GM04504 (cell line): ENCODE measurements at places on chromosomes 2 and 18.
A peak's percentile ranks its signal among the peaks of the same experiment; 100 is the strongest.

DNA sequence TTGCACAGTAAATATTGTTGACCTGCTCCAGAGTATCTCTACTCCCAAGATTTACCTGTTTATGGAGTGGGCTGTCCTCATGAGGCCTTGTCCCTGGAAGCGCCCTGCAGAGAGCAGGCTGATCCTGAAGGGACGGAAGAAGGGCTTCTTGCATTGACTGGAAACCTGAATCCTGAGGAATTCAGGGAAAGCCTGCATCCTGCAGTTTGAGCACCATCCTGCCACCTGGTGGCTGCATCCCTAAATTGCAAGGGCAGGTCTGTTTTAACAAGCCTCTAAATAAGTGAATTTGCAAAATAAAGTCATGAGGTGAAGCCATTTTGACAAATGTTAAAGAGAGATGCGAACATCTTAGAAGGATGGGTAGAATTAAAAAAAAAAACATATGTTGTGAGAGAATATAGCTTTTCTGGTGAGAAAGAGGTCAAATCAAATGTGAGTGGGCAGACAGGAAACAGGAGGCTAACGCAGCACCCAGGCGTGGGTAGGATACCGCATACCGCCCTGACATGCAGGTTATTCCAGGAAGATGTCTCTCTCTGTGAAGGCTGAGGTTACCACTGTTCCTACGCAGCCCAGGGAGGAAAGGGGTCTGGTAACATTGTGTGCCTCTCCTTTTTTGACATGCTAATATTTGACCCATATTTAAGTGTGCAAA is 754.9 kb downstream of the RNF144A start:
- no peak for DNase-seq

DNA sequence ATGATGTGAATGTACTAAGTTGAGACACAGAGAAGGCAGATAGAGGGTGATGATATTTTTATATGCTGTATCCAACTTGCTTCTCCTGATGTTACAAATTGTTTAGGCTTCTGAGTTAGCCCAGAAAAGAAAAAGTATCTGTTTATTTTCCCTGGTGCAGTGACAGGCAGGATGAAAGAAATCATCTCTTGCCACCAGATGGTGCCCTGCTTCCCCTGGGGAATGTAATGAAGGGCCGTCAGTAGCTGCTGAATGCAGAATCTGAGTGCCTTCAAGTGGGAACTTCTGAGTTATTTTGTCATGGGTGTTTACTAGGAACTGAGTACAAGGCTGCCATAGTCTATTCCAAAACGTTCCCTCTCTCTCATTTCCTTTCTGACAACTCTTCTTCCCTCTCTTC is 525.6 kb downstream of the MBD2 start:
- DNase-seq = peak; percentile 28

- DNase-seq = no peak
These were observed 68.4 kb upstream of the MSH2 start for GRCh38 chr2:47334356-47335136.

DNA sequence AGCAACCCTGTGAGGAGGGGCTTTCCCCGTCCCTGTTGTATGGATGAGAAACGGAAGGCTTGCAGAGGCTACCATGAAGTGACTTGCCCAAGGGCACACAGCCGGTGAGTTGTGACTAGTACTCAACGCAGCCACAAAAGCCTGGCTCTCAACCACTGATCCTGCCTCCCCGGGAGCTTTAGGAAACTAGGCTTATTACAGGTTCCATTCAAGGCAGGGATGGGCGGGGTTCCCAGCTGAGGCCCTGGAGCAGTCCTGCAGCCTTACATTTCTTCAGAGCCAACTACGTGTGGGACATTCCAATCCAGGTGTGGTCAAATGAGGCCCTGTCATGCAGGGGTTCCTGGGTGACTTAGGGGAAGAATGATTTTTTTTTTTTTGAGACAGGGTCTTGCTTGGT is 59.6 kb downstream of the MEX3C start:
- no peak for DNase-seq

- DNase-seq = no peak
These were observed 505.8 kb upstream of the NRP2 start for GRCh38 chr2:205176546-205176945.

DNA sequence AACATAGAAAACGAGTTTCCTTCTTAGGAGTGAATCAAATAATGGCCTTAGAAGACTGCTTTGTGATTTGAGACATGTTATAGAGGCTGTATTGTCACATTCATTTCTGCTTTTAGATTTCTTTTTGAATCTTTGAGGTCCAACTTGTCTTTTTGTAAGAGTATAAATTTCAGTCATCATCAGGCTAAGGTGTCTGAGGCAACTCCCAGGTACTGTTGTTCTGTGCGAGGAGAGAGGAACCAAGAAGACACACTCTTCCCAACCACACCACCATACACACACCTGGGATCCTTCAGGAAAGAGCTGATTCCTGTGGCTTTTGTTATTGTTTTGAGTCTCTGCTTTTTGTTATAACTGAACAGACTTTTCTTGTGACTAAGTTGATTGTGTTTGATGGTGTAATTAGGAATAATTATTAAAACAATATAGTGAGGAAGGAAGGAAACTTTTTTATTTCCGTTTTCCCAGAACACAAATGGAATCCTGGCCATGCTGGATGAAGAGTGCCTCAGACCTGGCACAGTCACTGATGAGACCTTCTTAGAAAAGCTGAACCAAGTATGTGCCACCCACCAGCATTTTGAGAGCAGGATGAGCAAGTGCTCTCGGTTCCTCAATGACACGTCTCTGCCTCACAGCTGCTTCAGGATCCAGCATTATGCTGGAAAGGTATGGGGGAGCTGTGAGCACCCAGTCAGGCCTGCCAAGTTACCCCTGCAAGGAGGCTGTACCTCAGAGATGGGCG is 140.4 kb downstream of the MYO1B start:
- DNase-seq = no peak

DNA sequence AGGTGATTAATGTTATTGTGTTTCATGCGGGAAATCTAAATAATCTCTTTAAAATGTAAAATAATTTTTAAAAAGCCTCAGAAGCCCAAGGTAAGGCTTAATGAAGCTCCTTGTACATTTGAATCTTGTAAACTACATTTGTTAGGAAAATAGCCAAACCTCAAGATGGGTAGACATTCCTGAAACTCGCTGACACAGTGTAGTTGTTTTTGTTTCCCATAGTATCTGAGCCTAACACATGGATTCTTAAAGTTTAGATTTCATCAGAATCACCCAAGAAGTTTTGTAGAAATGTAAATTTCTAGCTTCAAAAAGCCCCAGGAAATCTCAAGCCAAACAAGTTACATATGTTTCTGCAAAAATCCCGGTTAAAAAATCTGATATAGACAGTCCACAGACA is 1221.1 kb upstream of the ACVR2A start:
- peak; percentile 25 for DNase-seq

DNA sequence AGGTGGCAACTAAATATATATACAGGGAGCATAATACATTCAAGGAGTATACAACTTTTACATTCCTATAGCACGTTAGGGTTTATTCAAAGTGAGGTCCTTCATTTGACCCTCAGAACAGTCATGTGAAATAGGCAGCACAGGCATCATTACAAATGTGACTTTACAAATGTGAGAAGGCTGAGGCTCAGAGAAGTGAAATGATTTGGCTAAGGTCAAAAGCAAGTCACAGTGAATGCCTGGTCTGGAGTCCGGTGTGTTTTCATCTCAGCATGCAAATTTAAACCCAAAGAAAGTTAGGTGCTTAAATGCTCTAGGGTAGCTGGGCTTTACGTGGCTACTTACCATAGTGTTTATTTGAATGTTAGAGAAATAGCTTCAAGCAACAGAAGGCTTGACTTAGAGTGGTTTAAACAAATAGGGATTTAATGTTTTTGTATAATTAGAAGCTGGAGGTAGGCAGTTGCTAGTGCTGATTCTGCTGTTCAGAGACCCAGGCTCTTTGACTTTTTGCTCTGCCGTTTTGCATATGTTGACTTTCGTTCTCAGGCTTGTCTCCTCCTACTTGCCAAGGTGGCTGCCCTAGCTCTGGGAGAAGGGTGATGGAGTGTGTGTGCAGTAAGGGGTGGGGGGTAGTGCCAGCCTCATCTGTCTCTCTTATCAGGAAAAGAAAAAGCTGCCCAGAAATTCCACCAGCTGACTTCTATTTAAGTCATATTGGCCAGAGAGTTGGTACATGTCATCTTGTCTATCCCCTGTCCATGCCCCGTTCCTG is 89.2 kb downstream of the PLCL1 start:
- no peak for DNase-seq

GRCh38 chr18:22935431-22935830 is 2.3 kb downstream of the RBBP8 start:
- no peak for DNase-seq

DNA sequence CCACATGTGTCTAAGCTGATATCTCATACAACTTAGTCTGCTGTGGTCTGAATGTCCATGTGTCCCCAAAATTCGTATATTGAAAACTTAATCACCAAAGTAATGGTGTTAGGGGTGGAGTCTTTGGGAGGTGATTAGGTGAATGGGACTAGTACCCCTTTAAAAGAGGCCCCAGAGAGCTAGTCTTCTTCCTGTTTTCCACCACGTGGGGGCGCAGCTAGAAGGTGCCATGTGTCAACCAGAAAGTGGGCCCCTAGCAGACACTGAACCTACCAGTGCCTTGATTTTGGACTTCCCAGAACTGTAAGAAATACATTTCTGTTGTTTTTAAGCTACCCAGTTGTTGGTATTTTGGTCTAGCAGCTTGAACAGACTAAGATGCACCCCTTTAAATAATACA is 86.6 kb downstream of the ASB1 start:
- peak; percentile 48 for DNase-seq

- DNase-seq = no peak
These were observed 94.3 kb downstream of the SOCS6 start for GRCh38 chr18:70382992-70383717.

DNA sequence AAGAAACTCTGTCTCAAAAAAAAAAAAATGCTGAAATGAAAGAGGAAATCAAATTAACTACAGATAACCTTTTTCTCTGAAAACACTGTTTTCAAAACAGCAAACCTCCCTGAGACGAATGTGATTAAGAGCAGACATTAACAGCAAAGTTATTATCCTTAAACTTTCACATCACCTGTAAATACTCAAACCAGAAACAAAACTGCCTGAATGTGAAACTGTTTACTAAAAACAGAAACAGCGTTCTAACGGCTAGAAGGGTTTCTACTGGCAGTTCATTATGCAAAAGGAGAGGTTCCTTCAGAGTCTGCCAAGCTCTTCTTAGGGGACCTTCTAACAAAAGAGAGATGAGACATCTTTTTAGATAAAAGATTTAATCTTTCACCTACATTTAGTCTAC is 45.9 kb downstream of the PNO1 start:
- DNase-seq = no peak

DNA sequence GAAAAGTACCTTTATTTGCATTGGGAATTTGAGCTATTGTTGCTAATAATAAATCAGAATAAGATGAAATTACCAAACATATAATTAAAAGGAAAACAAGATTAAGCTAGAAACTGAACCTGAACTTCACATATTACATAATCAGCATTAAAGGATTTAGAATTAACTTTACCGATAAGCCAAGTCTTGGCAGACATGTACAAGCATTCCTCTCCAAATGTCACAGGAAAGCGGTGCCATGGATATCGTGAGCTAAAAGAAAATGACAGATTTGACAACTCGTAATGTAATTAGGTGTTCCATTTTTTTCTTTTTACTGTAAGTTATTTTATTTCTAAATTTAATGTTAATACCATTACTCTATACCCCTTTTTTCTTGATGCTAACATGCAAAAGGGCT is 55.1 kb upstream of the CD302 start:
- DNase-seq = no peak

DNA sequence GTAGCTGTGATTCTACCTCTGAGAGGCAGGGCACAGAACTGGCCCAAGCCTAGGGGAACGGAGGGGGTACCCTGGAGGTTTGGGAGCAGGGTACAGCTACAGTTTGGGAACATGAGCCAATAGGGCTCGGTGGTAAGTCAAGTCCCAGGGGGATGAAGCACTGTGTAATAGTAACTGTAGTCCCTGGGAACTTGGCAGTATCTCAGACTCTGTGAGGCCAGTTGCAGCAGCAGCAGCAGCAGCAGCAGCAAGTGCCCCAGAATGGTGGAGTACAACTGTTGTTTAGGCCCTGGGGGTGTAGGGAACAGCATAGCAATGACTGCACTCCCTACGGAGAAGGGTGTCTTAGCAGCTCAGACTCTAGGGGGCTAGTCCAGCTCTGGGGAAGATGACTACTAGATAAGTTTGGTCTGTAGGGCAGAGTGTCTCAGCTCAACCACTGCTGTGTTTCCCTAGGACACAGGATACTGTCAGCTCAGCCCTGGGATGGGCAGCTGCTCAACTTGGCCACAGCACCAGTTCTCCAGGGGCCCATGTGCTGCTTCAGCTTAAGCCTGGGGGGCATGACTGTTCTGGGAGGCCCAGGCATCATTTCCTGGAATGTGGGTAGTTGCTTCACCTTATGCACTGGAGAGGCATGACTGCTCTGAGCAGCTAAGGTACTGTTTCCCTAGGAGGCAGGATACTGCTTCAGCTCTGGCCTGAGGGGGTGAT is 20.5 kb downstream of the CARF start:
- DNase-seq = peak; percentile 17

GRCh38 chr2:16615687-16616615 is 49.7 kb downstream of the CYRIA start:
- DNase-seq = no peak

- no peak for DNase-seq
These were observed 202.1 kb upstream of the HS6ST1 start for GRCh38 chr2:128520791-128521190.

- DNase-seq = no peak
These were observed 84.1 kb downstream of the INO80D start for GRCh38 chr2:206001912-206002311.

DNA sequence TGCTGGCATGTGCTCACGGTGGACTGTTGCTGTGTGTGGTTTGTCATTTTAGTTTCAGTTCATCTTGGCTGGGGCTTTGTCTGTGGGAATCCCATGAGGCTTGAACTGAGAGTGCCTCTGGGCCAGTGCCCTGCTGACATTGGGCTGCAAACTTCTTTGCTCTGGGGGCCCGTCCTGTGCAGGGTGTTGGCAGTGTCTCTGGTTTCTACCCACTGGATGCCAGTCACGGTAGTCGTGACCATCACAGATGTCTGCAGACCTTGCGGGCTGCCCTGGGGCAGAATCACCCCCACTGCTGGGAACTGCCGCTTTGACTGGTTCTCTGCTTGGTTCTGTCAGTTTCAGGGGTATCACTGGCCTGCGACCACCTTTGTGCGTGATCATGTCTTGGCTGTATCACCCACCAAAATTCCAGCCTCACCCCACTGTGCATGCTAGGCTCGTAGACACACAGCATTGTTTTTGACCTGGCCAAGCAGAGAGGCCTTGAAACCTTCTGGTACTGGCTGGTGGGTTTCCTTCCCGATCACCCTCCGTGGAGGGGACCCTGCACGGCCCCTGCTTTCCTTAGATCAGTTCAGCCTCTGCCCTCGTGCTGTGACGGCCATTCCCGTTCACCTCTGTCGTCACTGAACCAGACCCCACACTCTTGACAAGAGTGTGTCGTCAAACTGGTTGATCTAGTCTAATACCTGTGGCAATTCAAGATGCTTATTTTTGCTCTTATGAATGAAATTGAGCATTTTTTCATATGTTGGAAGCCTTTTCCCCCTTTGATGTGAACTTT is 57.6 kb downstream of the KCNG2 start:
- no peak for DNase-seq

- DNase-seq = no peak
These were observed 8.0 kb upstream of the SIX3 start for GRCh38 chr2:44933434-44933951.
